ENCODE measurements at places on chromosomes 2 and 18.

DNA sequence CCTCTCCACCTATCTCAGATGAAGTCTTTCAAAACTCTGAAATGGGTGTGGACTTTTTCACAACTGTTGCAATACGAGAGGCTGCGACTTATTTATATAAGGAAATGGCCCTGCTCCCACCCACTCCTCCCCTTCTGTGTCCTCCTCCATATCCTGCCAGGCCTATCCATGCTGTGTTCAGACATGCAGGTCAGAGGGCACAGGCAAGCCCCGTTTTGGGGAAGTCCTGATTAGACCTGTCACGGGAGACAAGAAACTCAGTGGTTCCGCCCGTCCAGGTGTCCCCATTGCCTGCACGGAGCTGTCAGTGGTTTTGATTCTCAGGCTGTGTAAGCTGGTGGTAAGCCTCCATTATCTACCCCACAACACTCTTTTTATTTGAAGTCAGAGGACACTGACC lies 99.6 kb upstream of the MGAT5 start:
- no peak for DNase-seq

DNA sequence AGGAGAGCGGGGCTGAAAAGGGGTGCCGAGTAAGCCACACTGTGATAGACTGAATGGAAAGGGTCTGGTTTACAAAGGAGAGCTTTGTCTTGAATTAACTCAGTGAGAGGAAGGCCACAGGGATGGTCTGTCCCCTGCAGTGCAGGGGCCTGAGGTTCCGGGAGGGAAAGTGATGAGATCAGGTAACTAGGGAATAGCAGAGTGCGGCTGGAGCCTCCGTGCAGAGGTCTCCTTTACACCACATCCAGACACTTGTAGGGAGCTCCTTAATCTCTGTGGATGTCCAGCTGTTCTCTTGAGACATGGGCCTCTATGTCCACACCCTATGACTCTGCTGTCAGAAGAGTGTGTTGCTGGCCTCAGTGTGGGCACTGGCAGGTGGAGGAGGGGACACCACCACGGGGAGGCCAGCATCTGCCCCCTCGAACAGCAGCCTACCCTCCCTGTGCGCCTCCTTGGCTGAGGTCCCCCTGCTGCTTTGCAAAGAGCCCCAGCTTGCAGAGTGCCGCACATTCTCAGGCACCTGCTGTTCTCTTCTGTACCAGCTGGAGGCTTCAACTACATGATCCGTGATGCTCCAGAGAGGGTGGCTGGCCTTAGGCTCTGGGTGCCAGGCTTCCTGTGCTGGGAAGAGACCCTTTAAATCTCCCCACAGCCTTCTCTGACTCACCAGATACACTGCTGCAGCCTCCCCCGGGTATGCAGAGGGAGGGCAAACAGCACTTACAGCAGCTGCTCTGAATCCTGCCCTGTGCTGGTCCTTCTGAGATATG lies 25.9 kb downstream of the ENOSF1 start:
- DNase-seq, result no peak

DNA sequence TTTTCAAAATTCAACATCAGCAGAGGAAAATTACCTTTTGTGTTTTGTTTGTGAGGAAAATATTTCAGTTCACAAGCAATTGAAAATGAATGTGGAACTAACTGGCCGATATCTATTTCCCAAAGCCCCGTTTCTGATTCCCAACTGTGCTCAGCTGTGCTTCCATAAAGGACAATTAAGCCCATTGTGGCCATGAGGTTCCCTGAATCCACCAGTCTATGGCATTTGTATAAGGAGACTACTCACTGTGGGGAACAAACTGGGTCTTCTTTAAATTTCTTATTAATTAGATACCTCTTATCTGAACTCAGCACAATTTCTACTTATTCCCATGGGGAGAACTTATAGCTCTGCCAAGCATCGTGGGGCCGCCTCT lies 31.4 kb upstream of the AGAP1 start:
- DNase-seq, result no peak

DNA sequence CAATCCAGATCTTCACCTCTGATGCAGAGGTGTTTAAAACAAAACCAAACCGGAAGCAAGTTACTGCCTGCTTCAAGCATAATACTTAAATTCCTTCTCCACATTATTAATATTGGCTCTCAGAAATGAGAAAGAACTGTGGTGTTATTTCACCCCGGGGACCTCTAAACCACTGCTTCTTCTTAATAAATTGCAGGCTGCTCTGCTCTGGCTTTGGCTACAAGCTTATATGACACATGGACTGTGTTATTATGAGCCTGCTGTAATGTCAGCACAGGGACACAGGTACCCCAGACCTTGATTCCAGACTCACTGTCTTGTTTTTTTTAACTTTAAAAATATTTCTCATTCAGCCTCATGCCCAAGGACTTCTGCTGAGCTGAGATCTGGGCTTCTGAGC lies 45.1 kb downstream of the ST6GAL2 start:
- no peak for DNase-seq

DNA sequence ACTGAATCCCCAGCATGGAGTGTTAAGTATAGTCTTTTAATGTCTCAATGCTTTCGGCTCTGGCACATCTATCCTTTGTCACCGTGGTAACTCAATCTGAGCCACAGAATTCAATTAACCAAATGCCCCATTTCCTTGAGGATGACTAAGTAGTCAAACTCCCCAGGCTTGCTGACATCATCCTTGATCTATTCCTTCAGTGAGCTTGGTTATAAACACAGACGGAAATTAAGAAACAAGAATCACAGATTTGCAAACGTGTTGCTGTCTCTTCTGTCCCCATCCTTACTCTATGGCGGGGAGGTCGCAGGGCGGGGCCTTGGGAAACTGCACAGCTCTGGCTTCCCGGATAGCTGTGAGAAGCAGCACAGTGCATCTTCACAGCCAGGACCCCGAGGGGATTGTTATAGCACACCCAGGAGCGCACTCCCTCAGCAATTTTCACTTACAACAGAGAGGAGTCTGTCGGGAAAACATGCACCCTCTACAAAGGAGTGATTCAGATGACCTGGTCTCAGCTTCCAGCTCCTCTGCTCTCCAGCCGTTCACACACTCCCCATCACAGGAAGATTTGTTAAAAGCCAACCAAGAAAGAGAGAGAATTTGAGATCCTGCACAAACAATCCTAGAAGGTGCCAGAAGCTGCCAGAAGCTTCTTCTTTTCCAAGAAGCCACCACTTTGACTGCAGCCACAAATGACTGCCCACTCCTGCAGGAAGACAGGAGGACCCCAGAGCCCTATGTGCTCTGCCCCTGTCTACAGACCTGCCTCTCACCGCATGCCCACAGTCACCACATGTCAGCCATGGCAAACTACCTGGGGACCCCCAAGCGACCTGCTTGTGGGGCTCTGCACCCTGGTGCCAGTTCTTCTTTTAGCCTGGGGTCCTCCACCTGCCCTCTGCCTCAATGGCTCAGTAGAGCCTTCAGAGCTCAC lies 44.9 kb upstream of the YWHAQ start:
- no peak for DNase-seq

DNA sequence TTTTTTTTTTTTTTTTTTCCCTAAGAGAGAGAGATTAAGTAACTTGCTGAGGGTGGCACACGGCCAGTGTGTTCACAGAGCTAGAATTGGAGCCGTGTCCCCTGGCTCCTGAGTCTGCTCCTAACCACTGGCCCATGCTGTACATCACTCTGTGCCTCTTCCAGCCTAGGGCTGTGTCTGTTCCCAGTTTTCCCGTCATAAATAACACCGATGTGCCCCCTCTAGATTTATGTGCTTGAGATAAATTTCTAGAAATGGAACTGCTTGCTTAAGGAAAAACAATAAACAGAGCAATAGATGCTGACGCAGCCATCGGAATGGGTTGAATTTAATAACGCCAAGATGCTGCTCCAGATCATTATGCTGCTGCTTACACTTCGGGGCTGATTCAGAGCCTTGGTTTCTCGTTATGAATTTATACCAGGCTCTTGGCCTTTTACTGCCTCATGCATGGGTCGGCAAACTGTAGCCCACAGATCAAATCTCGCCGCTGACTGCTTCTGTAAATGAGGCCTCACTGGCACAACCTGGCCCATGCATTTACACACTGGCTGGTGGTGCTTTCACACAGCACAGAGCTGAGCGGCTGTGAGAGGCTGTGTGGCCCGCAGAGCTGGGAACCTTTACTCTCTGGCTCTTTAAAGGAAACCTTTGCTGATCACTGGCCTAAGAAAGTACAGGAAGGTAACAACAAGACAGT lies 58.1 kb downstream of the NDUFA10 start:
- DNase-seq, result no peak

GRCh38 chr2:235740821-235741220 lies 247.0 kb downstream of the AGAP1 start:
- DNase-seq, result no peak

- DNase-seq, result no peak
Measured at GRCh38 chr2:218293715-218294429, 1.6 kb upstream of the TMBIM1 start.

- DNase-seq, result no peak
Measured at GRCh38 chr2:131105950-131106801, 1.0 kb downstream of the PLEKHB2 start.

DNA sequence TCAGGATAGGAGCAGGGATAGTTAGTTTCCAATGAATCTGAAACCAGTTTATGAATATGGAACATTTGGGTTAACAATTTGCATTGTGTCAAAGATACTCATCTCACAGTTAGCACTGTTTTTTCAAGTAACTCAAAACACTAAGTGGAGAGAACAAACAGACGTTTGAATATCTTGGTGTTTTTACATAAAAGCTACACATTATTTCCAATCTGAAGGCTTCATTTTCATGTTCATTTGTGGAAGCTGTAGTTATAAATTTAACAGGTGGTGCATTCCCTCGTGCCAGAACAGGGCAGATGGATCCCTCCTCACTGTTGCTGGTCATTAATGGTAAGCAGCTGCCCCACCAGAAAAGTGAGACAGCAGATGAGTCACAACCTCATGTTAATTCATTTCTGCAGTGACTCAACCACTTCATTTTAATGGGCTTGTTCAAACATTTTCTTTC lies 286.9 kb downstream of the TMX3 start:
- no peak for DNase-seq

DNA sequence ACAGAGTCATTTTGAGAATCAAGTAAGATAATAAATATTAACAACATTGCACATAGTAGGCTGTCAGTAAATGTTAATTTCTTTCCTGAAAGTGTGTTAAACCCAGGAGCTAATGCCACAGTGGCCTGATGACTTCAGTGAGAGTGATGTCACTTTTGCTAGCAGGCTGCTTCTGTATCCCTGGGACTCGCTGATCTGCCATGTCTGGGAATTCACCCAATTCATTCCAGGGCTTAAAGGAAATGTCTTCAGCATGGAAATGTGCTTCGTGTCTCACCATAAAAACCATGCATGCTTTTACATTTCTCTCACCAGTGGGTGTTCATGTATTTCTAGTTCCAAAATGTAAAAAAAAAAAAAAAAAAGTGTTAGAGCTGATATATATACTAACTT lies 56.8 kb upstream of the MAPRE3 start:
- no peak for DNase-seq

- no peak for DNase-seq
Measured at GRCh38 chr18:55588870-55589595, 1.0 kb upstream of the TCF4 start.

DNA sequence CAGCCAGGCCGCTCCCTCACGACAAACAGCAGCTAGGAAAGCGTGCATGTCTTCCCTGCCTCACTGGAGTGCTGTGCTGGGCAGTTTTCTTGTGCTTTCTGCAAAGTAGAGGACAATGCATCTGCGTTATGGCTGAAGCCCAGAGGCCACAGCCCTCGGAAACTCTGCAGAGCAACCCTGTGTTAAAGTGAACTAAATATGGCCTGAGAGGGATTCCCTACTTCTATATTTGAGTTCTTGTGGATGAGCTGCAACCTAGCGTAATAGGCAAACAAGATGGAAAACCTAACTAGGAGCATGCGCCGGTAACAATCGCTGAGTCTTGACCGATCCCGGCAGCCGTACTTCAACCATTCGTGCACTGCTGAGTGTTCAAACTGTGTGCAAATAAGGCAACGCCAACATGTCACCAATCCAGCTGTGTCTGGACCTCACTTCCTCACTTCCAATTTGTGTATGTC lies 471.9 kb upstream of the HS6ST1 start:
- DNase-seq, result no peak

- DNase-seq, result no peak
Measured at GRCh38 chr18:45059695-45060094, 379.0 kb downstream of the SETBP1 start.
